ENCODE measurements at places on chromosomes 16 and 17.

GRCh38 chr16:27118526-27118925 lies 51.8 kb downstream of the C16orf82 start:
- DNase-seq: no peak

GRCh38 chr17:29686993-29687590 lies 64.4 kb upstream of the CORO6 start:
- DNase-seq: no peak

DNA sequence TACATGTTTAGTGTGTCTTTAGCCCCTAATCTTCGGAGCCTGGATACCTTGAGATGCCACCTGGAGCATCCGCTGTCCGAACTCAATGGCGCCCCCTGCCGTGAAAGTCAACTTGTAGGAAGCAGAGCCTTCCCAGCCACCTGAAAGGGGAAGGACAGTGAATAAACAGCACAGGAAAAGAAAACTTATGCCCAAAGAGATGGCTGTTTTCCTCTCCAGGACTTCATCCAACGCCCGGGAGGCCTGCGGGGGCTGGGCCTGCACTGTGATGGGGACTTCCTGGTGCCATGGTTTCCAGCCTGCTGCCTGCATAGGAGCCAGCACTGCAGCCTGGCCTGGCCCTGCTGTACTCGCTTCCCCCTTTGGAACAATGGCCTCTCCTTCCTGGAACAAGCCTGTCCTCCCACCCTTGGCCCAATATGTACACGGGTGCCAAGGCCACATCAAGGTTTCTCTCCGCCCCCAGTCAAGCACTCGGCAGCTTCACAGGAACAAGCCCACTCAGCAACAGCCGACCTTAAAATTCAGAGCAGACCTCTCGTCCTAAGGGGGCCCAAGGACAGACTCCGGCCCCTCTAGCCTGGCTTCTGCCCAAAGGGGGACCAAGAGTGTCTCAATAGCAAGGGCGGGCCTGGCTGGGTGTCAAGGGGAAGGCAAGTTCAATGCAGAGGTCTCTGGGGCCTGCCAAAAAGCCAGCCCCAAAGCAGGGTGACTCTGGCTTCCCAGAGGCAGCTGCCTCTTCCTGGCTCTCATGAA lies 4.5 kb upstream of the UNC13D start:
- DNase-seq: no peak

GRCh38 chr17:34370997-34371395 lies 8.0 kb upstream of the CCL1 start:
- DNase-seq: no peak

- DNase-seq: no peak
Observed at GRCh38 chr16:4273858-4274311, 1.1 kb upstream of the TFAP4 start.

GRCh38 chr17:41421116-41421515 lies 3.3 kb downstream of the KRT37 start:
- DNase-seq: no peak

- DNase-seq: no peak
Observed at GRCh38 chr17:35345926-35346771, 27.3 kb downstream of the SLFN11 start.

DNA sequence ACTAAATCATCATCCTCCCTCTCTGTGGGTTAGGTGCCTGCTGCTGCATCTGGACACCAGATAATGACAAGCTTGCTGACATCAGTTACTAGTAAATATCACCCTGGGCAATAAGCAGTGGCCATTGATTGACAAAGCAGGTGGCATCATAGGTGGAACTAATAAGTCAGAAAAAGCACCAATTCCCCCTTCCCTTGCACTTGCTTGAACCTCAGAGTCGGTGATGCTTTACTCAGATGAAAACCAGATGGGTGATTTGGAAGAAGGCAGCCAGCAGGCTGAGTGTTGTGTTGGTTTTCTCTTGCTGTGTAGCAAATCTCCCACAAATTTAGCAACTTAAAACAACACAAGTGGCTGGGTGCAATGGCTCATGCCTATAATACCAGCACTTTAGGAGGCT lies 146.9 kb upstream of the NOL11 start:
- DNase-seq: no peak

DNA sequence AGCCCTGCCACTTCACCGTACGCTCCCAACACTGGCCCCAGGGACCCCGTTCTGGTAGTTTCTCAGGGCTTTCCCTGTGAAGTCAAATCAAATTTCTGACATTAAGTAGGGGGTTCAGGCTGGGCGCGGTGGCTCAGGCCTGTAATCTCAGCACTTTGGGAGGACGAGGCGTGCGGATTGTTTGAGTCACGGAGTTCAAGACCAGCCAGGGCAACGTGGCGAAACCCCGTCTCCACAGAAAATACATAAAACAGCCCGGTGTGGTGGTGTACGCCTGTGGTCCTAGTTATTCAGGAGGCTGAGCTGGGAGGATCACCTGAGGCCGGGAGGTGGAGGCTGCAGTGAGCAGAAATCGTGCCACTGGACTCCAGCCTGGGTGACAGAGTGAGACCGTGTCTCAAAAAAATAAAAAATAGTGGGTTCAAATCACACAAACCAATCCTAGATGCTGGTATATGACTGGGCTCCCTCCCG lies 632 bp downstream of the CYBC1 start:
- no peak for DNase-seq

GRCh38 chr16:81204798-81205680 lies 33.5 kb upstream of the BCO1 start:
- DNase-seq: peak; percentile 27

- DNase-seq: peak; percentile 4
Observed at GRCh38 chr16:14132696-14133048, 61.6 kb downstream of the MRTFB start.

DNA sequence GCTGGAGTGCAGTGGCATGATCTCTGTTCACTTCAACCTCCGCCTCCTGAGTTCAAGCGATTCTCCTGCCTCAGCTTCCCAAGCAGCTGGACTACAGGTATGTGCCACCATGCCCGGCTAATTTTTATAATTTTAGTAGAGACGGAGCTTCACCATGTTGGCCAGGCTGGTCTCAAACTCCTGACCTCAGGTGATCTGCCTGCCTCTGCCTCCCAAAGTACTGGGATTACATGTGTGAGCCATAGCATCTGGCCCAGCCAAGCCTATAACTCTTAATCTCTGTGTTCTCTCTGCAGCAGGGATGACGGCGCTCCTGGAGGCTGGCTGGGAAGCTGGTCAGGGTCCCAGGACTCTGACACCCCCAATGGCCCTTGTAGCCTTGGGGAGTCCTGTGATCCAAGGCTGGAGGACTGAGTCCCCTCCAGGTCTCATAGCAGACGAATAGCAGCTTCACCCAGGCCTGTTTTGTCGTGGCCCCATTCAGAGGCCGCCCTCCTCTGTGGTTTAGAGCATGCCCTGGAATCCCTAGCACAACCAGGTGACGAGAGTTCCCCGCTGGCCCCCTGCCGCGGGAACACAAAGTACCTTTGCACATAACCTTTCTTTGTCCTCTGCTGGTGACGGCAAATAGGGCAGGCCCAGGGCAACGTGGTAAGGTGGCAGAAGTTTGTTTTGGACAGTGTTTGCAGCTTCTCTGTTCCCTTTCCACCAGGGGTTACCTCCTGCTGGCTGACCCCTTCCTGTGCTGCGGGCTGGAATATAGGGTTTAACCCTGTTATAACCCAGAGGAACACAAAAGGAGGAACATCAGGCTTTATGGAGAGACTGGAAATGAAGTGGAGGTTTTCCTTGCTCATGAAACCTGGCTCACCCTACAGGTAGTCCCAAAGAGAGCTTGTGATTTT lies 43.0 kb upstream of the TOB1 start:
- no peak for DNase-seq

DNA sequence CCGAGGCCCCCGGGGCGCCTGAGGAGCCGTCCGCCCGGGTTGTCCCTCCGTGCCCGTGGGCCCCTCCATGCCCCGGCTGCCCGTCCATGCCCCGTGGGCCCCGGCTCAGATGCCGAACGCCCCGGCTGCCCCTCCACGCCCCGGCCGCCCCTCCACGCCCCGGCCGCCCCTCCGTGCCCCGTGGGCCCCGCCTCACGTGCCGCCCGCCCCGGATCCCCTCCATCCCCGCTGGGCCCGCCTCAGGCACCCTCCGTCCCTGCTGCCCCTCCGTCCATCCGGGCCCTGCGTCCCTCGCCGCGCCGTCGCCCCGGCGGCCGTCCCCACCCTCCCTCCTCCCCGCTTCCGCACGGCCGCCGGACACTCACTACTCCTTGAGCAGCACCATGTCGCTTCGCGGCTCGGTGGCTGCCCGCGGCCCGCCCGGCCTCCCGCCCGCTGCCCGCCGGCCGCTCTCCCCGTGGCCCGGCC lies 382 bp downstream of the PITPNA start:
- DNase-seq: no peak

DNA sequence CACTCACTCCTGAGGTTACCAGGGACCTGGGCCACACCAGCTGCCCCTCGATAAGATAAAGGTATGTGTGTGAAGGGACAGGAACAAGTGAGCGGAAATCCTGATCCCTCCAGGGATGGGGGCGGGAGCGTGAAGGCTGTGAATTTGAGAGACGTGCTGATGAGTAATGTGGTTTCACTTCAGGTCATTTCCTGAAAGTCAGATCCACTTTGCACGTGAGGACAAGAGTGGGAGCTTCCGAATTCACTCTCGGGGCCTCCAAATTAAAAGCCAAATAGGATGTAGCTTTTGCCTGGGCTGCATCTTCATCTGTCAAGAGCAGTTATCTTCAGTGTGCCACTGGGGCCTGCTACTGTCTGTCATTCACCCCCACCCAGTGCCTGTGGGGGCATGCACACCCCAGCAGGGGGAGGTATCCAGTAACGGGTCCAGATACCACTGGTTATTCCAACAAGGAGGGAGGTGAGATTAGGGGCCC lies 87.4 kb upstream of the LHX1 start:
- no peak for DNase-seq

DNA sequence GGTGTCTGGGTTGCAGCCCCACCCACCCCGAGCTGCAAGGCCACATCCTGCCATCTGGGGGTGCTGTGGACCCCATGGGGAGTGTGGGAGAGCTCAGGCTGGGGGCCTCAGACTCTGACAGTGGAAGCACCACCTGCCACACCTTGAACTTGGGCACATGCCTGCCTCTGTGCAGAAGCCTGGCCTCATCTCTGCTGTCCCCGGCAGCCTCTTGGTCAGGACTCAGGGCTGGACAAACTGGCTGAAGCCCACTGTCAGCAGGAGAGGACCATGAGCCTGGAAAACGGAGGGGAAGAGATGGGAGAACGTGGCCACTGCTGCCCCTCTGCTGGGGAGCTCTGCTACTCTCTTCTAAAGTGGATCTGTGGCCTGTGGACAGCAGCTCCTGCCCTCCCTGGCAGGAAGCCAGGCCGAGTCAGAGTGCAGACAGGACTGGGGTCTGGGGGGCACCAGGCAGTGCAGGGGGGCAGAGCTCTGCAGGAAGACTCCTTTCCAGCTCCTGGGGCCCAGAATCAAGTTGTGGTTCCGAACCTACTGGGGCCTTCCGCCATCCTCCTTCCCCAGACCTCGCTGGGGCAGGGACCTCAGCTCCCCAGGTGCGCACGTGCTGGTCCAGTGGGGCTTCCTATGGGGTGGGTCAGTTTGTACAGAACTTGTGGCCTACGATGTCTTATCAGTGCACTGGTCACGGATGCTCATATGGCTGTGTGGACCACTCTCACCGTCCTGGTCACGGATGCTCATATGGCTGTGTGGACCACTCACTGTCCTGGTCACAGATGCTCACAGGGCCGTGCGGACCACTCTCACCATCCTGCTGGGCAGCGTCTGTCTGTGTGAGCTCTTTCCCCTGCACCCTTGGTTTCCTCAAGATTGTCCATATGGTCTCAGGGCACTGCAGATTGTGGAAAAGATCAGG lies 207.7 kb downstream of the LAT start:
- DNase-seq: no peak

DNA sequence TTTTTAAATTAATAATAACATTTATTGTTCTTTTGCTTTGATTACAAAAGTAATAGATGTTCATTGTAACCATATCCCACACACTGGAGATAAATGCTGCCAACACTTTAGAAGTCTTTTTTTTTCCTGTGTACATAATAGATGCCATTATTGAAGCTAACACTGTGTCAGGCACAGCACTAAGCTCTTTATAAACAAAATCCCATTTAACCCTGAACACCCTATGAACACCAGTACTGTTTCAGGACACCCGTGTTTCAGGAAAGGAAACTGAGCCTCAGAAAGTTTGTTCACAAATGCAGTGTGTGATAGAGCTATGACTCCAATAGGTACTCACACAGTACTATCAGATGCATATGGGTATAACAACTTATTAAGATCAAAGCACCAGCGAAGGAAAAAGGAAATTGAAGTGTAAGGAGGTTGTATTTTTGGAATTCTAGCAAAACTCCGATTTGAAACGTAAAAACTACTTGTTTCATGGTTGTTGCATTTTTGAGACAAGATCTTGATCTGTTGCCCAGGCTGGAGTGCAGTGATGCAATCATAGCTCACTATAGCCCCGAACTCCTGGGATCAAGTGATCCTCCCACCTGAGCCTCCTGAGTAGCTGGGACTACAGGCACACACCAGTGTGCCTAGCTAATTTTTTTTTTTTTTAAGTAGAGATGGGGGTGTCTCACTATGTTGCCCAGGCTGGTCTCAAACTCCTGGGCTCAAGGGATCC lies 2.0 kb upstream of the KIFC3 start:
- DNase-seq: no peak

DNA sequence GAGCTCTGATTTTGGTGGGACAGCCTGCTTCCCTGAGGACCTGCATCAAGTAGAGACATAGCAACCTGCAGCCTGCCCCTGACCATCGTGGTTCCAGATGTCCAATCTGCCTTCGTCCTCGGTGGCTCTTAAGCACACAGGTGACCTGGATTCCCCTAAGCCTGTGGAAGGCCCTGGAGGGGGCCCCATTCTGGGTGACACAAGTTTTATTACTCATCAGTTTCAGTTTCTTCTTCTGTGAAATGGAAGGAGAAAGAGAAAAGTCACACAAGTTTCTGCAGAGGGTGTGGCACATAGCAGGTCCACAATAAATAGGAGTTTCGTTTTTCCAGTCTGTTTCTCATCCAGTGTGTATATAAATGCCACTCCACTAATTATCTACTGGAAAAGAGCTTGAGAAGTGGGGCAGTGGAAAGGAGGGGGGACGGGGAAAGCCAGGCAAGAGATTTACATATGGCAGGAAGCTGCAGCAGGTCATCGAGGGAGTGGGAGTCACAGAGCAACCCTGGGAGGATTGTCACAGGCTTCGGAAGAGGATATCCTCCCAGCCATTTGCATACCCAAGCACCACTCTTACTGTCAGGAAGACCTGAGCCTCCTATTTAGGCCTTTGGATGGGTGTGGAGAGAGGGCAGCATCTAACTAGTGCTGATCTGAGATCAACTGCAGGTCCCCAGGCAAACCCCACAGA lies 10.0 kb upstream of the NOS2 start:
- DNase-seq: no peak

GRCh38 chr17:2682176-2682938 lies 29.2 kb downstream of the CLUH start:
- DNase-seq: no peak

- DNase-seq: no peak
Observed at GRCh38 chr16:86345516-86345915, 164.8 kb upstream of the FOXF1 start.

GRCh38 chr17:42027961-42028790 lies 8.3 kb downstream of the NKIRAS2 start:
- DNase-seq: no peak

- no peak for DNase-seq
Observed at GRCh38 chr17:64765191-64765889, 103.2 kb upstream of the SMURF2 start.
